ENCODE measurements at places on chromosomes 4 and X.

DNA sequence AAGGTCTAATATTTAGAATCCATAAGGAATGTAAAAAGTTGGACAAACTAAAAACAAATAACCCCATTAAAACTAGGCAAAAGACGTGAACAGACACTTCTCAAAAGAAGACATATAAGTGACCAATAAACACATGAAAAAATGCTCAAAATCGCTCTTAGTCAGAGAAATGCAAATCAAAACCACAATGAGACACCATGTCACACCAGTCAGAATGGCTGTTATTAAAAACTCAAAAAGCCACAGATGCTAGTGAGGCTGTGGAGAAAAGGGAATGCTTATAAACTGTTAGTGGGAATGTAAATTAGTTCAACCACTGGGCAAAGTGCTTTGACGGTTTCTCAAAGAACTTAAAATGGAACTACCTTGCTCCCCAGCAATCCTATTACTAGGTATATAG is 674.3 kb upstream of the MAGEB2 start:
- no peak for DNase-seq

DNA sequence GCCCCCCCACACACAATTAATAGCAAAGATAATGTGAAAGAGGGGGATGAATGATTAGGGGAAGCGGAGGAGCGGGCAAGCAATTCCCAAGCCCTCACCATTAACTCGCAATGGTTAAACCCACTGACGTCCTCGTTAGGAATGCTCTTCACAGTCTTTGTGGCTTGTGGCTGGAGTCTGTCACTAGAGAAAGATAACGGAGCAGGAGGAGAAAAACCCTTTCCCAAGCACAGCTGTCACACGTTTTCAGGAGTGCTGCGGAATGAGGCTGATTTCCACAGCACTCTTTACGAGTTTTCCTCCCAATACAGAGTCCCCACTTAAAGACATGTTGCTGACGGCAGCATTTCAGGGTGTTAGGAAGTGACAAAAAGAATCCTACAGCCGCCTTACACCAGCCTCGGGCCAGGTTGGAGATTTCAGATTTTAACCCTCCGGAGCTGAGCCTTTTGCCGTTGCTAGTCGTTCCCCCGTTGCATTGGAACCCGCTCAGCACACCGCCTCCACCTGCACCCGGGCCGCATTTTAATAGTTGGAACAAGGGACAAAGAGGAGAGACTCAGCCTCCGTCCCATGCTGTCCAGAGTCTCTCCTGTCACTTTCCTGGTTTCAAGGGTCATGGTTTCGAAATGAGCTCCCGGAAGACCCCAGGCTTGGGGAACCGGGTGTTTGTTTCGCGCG is 92.2 kb downstream of the GEMIN8 start:
- no peak for DNase-seq

- no peak for DNase-seq
These were observed 198.9 kb upstream of the LDB2 start for GRCh38 chr4:17097362-17097761.

- DNase-seq, result no peak
These were observed 63.1 kb upstream of the NDP start for GRCh38 chrX:44036336-44036735.

- no peak for DNase-seq
These were observed 57.8 kb upstream of the NKX1-1 start for GRCh38 chr4:1463927-1464540.

- no peak for DNase-seq
These were observed 153.8 kb downstream of the DCK start for GRCh38 chr4:71147261-71147660.

- DNase-seq, result no peak
These were observed 16.8 kb downstream of the SMAD1 start for GRCh38 chr4:145498430-145498829.

GRCh38 chrX:139554376-139554775 is 23.8 kb downstream of the F9 start:
- DNase-seq, result no peak

DNA sequence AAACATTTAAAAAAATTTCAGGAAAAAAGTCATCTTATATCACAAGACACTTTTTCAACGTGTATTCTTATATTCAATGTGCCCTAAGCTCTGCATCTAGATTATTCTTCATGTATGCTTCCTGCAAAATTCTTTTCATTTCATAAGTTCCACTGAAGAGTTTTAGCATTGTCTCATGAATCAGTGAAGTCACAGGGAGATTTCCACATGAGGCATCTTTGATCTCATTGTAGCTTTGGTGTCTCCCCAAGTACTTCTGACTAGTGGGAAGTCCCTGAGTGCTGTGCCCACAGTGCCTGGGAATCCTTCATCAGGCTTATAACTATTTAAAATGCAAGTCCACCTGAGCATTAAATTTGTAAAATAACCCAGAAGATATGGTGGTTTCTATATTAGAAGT is 123.8 kb downstream of the MAD2L1 start:
- DNase-seq, result no peak

DNA sequence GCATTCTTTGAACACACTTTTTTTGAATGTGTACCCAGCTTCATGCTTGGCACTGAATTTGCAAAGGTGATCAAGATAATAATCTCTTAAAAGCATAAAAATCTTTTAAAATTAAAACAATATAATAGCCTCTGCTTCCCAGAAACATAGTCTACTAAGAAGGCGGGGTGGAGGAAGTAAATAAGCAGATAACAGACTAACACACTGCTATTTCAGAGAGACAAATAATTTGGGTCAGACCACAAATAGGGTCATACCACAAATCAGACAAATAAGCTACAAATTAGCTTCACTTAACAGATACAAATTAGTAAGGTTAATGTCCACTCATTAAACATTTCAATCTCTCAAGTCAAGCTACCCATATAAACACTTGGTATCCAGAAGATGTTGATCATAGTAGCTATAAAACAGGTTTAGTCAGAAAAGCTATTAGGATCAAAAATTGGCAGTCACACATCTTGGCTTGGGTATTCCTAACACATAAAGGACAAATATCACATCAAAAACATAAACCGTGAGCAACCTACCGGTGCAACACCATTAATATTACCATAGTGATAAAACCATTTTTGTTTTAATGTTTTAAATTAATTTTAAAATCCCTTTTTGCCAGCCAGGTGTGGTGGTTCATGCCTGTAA is 47.3 kb downstream of the PPP3CA start:
- DNase-seq, result no peak

DNA sequence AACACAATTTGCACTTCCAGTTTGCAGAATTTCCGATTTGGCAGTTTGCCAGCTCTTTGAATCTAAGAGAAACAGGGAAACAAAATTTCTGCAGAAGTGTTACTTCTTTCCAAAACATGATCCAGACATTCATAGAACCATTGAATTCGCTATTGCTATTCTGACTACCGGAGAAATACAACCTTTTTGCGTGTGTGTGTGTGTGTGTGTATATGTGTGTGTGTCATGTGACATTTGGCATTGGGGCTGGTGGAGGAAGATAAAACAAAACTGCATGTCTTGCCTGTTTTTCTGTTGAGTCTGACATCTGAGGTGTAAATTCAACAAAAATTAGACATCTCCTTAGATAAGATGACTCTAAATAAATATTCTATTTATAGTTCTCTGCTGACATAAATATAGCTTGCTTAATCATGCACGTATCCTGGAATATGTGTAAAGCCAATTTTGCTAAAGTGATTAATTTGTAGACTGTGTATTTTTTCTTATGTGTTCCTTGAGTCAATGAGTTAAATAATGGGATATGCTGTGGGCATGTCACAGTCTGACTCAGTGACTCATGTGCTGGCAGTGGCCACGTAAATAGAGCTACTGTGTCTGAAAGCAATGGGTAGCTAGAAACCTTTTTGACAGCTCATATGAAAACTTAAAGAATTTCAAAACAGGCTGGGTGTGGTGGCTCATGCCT is 98.9 kb downstream of the HPGD start:
- no peak for DNase-seq

DNA sequence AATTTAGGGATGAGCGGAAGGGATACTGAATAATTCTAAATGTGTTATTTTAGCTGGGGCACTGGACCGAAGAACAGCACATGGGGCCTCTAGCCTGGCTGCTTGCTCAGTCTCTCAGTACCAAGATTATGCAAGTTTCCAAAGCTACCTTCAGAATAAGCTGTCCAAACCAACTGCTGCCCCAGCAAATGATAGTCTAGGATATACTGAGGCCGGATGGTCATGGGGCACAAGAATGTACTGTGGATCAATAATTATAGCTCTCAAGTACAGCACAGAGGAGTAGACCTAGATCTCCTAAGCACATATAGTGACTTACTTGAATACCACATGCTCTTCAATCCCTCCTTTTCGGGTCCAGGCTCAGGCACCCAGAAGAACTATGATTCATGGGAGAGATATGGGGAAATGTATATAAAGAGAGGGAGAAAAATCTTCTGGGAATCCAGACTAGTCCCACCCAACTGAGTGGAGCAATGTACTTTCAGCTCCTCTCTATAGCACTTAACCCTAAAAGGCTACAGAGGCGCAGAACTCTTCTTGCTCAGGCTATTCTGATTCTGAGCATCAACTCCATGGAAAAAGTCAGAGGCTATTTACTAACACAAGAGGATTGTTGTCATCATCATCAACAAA is 160.3 kb upstream of the GPC4 start:
- DNase-seq, result no peak

GRCh38 chr4:118867311-118868067 is 21.2 kb upstream of the SYNPO2 start:
- DNase-seq, result no peak

DNA sequence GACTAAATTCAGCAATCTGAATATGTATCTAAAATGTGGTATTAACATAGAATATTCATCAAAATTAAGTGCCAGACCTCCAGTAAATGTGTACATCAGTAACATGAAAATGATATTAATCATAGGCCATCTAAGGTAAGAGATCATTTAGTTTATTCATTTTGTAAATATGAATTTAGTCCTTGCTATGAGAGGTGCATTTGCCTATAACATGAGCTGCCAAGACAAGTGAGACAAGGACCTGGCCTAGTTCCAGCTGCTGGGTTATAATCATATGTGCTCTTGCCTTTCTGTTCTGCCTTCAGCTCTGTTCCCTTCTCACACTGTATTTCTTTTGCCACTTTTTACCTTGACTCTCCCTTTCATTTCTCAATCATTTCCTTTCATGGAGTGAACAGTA is 160.0 kb downstream of the STIM2 start:
- DNase-seq, result no peak

GRCh38 chrX:43002526-43003203 is 224.7 kb upstream of the PPP1R2C start:
- no peak for DNase-seq

DNA sequence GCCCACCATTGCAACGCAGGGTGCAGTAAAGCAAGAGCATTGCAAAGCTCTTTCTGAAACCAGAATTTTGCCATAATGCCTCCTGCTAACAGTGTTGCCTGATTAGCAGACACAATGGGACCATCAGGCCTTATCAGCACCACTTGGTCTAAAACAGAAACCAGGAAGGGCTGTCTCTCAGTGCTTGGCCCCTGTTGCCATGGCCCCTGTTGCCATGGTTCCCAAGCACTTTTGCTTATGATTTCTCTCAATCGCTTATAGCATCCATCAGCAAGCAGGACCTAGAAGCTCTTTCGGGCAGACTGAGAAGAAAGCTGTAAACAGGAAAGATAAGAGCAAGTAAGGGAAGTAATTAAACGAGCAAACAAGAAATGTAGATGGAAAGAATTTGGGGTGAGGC is 36.8 kb downstream of the RTL5 start:
- DNase-seq, result no peak

- no peak for DNase-seq
These were observed 82.0 kb downstream of the TMEM156 start for GRCh38 chr4:38950159-38950558.

- no peak for DNase-seq
These were observed 37.6 kb downstream of the GABRB1 start for GRCh38 chr4:47068986-47069385.

DNA sequence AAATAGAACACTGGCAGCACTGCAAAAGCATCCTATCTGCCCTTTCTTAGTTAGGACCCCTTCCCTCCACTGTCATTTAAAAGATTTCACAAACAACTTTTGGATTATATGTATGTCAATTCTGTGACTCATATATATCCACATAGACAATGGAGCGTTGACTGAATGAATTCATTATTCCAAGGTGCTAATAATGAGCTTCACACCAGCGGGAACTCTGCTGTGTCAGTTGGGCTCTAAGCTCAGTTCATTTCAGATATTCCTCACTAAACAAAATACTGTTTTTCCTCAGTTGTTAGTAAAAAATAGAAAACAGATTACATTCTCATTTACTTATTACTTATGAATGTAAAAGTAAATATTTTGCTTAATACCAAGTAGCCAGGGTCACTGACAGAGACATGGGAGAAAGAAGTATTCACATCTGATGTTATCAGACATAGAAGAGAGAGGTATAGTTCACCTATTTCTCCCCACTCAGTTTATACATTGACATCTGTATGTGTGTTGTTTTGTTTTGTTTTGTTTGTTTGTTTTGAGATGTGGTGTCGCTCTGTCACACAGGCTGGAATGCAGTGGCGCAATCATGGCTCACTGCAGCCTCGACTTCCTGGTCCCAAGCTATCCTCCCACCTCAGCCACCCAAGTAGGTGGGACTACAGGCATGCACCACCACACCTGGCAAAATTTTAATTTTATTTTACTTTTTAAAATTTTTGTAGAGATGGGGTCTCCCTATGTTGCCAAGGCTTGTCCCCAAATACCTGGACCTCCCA is 10.9 kb downstream of the NFKB1 start:
- no peak for DNase-seq

DNA sequence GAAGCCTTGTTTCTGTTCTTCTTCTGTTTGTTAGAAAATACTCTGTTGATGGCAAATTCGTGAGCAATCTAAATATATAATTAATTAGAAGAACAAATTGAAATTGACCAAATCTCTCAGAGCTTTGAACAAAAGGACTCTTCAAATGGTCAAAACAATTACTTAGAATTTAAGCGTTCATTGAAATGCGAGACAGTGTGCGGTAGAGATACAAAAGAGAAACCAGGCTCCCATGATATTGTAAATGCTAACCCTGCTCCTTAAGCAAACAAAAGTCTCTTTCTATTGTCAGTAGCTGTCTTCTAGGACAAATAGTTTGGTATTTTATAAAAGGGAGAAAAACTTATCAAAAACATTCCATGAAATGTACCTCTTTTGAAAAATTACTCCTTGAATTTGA is 453.4 kb upstream of the MAGEB2 start:
- DNase-seq, result no peak

DNA sequence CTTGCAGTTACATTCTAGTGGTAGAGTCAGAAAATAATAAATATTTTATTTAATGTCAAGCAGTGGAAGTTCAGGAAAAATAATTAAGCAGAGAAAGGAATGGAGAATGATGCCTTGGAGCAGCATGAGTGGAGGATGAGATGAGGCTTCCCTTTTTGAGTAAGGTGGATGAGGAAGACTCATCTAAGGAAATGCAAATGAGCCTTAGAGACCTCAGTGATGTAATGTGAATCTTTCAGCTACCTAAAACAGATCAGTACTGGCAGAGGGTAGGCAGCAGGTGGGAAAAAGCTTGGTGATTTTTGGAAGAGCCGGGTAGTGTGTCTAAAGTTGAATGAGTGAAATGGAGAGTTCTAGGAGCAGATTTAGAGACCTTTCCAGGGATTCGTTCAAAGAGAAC is 118.2 kb downstream of the GRID2 start:
- no peak for DNase-seq
